Stimulated activated memory B cell treated with anti-CD40 and anti-IgM and Interleukin-4, amounts not matched to agents 10 μg/mL and 1 μg/mL and 100 μg/mL, for 72 hours (primary cell): ENCODE measurements at places on chromosomes 2 and 18.

DNA sequence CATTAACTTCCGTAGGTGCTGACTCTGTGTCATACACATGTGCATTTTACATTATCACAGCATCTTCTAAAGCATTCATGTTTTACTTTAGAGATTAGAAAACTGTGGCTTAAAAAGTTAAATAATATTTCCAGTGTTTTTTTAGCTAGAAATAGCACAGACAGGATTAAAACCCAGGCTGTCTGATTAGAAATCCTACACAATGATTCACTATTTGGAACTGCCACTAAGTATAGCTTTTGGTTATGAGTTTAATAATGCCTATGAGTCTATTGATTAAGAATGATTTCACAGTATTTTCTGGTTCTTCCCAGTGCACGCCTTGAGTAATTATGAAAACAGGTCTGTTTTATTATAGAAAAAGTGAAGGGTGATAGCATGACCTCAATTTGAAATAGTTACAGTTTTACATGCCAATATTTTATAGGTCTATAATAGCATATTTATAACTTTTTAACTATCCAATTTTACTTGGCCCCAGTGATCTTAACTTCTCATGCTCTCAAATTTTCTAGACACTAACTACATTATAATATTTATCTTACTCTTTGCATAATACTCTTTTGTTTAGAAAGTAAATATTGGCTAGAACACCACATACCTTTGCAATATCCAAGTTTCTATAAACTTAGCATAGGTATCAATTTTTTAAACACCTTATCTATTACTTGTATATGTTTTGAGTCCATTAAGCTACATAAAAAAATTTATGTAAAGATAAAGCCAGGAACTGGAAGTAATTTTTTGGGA, 313.2 kb downstream of the RND3 start:
- H3K27ac ChIP-seq: no peak overlapping the region
- no peak overlapping the region for H3K4me3 ChIP-seq
- no peaks in the 10 kb centered on the region for H3K4me1 ChIP-seq
- H3K36me3 ChIP-seq: no peaks in the 10 kb centered on the region
- ATAC-seq: no peak

GRCh38 chr2:43323857-43324256, 97.5 kb upstream of the ZFP36L2 start:
- H3K4me3 ChIP-seq: no peak overlapping the region
- no peaks in the 10 kb centered on the region for H3K27me3 ChIP-seq
- no peak for ATAC-seq

DNA sequence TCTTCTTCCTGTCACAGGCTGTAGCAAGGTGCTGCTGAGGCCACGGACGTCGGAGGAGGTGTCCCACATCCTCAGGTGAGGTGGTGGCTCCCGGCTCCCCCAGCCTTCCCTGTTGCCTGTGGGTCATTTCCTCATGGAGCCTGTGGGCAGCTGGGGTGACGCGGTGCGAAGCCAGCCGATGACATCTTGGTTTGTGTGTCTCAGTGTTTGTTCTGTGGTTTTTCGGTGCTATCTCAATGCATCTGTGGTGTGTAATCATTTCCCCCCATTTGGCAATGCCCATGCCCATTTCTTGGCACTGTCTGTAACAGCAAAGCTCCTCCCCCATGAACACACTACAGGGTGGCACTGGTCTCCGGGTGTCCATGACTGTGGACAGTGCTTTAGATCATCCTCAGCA, 6.6 kb downstream of the D2HGDH start:
- no peak overlapping the region for H3K27ac ChIP-seq
- H3K27me3 ChIP-seq: no peaks in the 10 kb centered on the region
- H3K4me1 ChIP-seq: peaks cover 34% of the 10 kb centered on the region
- H3K4me3 ChIP-seq: no peak overlapping the region
- peaks cover 48% of the 10 kb centered on the region for H3K36me3 ChIP-seq

- H3K36me3 ChIP-seq: no peaks in the 10 kb centered on the region
- no peak overlapping the region for H3K27ac ChIP-seq
- H3K4me1 ChIP-seq: no peaks in the 10 kb centered on the region
- no peak for ATAC-seq
- H3K27me3 ChIP-seq: no peaks in the 10 kb centered on the region
These were observed 48.9 kb upstream of the IL1RL1 start for GRCh38 chr2:102262216-102263129.

DNA sequence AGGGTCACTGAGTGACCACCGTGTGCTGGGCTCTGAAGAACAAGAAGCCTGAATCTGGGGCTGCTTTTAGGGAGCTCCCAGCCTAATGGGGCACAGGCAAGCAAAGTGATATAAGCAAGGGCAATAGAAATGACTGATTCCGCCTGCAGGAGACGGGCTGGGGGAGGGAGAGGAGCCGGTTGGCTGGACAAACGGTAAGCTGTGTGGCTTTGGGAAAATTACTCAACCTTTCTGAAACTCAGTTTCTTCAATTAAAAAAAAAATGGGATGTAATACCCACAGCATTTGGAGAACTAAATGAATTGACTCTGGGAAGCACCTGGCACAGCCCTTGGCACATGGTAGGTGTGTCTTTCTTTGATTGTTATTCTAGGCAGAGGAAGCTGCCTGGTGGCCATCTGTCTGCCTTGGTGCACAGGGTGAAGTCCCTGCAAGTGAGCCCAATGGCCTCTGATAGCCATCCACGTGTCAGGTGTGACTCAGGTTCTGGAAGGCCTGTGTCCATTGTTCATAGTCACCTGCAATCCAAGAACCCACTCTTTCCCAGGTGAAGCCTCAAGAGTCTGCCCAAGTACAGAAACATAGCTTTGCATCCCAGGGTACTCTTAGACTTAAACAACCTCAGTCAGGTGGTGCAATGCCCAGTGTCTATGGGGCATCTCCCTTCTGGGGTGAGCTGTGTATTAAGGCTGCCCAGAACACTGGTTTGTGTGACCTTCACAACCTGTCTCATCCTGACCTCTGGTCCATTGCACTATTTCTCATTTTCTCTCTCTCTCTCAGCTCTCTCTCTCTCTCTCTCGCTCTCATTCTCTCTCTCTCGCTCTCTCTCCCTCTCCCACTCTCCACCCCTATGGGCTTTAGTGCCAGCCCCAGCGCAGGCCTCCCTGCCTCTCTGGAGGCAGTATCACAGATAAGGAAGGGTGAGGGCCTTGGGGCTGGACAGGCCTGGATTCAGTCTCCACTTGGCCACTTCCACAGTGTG, 30.0 kb upstream of the NTSR2 start:
- no peaks in the 10 kb centered on the region for H3K36me3 ChIP-seq
- H3K27me3 ChIP-seq: no peaks in the 10 kb centered on the region
- H3K27ac ChIP-seq: no peak overlapping the region
- no peak for ATAC-seq

- no peak for ATAC-seq
- peaks cover 10% of the 10 kb centered on the region for H3K4me1 ChIP-seq
- H3K27me3 ChIP-seq: peaks cover 18% of the 10 kb centered on the region
- no peaks in the 10 kb centered on the region for H3K36me3 ChIP-seq
- no peak overlapping the region for H3K27ac ChIP-seq
These were observed 4.0 kb downstream of the CAPN13 start for GRCh38 chr2:30803281-30803680.

- H3K36me3 ChIP-seq: no peaks in the 10 kb centered on the region
- peak; percentile 90 for ATAC-seq
- no peak overlapping the region for H3K27ac ChIP-seq
- H3K27me3 ChIP-seq: peaks cover 26% of the 10 kb centered on the region
These were observed 145.9 kb downstream of the CCDC74A start for GRCh38 chr2:131673400-131674173.

GRCh38 chr2:75586971-75587370, 26.2 kb upstream of the EVA1A start:
- no peaks in the 10 kb centered on the region for H3K36me3 ChIP-seq
- peaks cover 40% of the 10 kb centered on the region for H3K27me3 ChIP-seq

- H3K36me3 ChIP-seq: no peaks in the 10 kb centered on the region
- no peak overlapping the region for H3K27ac ChIP-seq
- H3K4me3 ChIP-seq: no peak overlapping the region
- peaks cover 6% of the 10 kb centered on the region for H3K4me1 ChIP-seq
These were observed 118.2 kb upstream of the SCN7A start for GRCh38 chr2:166612214-166612613.

DNA sequence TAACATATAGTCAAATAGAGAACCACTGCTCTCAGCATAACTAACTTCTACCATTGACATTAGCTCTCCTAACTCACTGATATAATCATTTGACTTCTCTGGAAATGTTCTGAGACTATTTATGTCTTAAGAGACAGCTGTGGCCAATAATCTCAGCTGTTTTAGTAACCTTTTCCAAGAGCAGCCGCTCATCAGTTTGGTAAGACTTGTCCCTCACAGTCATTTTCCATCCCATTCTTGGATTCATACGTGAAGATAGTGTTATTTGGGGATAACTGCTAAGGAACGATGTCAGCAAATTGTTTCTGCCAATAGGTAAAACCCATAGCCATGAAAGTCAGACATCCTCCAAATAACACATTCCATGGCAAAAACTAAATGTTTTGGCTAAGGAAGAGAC, 127.8 kb downstream of the LNPK start:
- no peaks in the 10 kb centered on the region for H3K36me3 ChIP-seq
- H3K4me3 ChIP-seq: no peak overlapping the region
- ATAC-seq: no peak
- no peaks in the 10 kb centered on the region for H3K27me3 ChIP-seq
- H3K4me1 ChIP-seq: no peaks in the 10 kb centered on the region
- no peak overlapping the region for H3K27ac ChIP-seq
